ENCODE measurements at places on chromosomes 3 and 15.

GRCh38 chr3:122697952-122698620 is 17.4 kb downstream of the PARP14 start:
- DNase-seq = no peak

DNA sequence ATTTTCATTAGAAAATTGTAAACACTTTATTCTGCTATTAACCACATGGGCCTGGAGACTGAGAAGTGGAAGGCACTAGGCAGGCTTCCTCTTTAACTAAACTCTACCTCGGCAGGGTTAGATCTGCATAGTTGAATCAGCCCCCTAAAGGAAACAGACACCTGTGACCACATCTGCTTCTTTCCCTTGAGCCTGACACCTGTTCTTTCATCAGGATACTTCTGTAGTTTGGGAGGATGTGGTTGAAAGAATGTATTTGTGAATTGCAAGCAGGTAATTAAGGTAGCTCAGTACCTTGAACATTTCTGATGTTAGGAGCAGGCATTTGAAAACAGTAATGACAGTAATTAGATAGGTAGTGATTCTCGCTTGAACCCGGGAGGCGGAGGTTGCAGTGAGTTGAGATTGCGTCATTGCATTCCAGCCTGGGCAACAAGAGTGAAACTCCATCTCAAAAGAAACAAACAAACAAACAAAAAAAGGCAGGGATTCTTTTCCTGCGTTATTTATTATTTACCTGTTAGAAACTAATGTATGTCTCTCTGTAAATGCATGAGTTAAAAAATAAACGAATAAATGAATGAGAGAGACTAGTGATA is 468.5 kb downstream of the NLGN1 start:
- no peak for DNase-seq

DNA sequence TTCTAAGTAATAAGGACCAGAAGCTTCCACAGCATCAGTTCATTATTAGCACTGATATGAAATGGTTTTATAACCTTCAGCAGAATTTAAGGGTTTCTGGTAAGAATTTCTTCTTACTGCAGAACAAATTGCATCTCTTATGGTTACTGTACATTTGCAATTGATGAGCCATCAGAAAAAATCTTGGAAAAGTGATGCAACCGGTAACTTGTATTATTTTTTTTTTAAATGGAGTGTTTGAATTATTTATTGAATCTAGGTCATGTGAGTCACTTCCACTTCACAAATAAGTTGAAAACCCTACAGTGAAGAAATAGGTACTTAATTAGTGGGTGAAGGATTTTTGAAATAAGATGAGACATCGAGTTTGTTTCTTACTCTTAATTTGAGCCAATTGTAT is 786.0 kb downstream of the TUSC7 start:
- no peak for DNase-seq

GRCh38 chr3:176950743-176951142 is 246.5 kb downstream of the TBL1XR1 start:
- no peak for DNase-seq

DNA sequence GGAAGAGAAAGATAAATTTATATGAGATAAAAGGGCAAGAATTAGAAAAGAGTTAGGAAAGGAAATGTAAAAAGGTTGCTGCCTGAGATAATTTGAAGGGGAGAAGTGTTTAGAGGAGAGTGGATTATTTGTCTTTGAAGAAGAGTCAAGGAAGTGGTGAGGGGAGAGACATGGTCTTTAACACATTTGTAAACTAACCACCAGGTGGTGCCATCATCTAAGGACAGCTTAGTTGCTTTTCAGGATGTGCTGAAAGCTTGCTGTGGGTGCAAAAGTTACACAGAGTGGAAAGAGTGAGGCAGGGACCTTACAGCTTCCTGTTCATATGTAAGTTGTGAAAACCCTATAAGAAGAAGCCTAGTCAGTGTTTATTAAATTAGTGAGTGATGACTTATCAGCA is 114.1 kb upstream of the DNAJC19 start:
- DNase-seq = no peak

DNA sequence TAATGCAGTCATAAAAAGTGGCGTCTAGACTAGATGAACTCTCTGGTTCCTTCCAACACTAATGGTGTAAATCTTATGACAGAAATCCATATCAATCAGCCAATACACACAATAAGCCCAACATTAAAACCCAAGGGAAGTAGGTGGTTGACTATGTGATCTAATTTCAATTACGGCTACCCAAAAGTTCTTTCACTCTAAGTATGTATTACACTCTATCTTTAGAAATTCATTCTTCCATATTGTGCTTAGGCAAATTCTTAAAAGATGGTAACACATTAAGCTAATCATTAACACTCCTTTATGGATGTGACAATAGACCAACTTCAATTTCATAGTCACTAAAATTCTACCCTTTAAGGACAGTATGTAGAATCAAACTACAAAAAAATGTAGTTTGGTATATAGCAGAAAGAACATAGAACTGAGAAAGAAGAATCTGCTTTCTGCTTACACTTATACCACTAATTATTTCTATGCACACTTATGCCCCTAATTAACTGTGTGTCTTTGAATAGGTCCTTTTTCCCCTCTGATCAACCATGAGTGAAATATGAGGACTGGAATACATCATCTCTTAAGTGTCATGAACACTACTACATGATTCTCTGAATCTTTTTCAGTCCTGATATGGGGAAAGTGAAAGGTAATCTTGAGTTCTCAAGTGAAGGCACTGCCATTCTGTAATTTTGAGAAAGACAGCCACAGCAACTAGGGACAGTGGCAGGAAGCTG is 557.6 kb downstream of the IGSF11 start:
- no peak for DNase-seq

DNA sequence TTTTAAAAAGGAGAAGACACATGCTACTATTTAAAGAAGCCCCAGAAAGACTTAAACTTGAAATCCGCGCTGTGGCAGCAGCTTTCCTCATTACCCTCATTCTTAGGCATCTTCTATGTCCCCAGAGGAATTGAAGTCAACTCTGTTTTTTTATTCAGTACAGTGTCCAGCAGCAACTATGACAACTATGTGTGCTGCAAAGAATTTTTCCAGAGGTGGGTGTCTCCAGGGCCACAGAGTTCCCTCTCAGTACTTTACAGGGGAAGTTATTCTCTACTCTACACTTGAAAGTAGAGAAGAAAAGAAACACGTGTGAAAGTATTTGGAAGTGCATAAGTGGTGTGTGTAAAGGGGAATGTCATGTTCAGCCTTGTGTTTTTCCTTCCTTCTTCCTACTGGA is 32.0 kb downstream of the GATM start:
- no peak for DNase-seq

- DNase-seq = no peak
These were observed 233.0 kb upstream of the SATB1 start for GRCh38 chr3:18657858-18658820.

GRCh38 chr3:47318916-47319315 is 36.2 kb downstream of the KLHL18 start:
- no peak for DNase-seq

GRCh38 chr15:83762367-83762766 is 108.4 kb downstream of the ADAMTSL3 start:
- DNase-seq = no peak

DNA sequence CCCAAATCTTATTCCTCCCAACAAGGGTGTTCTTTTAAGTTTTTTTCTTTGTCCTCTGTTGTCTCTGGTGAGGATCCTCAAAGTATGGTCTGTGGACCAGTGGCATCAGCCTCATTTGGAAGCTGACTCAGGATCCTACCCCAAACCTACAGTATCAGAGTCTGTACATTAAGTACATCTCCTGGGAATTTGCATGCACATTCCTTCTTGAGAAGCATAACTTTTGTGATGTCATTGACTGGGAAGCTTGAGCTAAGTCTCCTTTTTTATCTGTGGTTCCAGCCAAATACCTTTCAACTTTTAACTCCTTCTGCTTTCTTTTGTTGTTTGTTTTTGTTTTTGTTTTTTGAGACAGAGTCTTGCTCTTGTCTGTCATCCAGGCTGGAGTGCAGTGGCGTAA is 40.5 kb downstream of the ARMC8 start:
- DNase-seq = no peak

DNA sequence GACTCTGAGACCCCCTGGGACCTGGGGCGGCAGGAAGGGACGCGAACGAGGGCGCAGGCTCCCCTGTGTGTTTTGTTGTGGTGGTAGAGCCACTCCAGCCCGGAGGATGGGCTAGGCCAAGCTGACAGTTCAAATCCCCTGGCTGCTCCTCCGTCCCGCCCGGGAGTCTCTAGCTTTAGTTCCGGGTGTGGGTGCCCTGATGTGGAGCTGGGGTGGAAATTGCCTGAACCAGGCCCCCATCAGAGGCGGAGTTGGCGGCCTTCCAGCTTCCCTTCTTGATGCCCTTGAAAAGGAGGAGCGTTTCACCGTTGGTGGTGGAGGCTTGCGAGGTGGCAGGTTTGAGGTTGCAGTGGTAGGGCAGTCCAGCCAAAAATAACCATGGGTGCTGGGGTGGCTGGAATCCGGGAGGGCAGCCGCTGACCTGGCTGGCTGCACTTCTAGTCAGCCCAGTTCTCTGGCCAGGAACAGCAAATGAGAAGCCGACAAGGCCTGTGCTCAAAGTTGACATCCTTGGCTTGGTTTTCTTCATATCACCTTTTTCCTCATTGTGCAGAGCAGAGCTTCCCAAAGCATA is 817 bp downstream of the CLK3 start:
- DNase-seq = no peak

DNA sequence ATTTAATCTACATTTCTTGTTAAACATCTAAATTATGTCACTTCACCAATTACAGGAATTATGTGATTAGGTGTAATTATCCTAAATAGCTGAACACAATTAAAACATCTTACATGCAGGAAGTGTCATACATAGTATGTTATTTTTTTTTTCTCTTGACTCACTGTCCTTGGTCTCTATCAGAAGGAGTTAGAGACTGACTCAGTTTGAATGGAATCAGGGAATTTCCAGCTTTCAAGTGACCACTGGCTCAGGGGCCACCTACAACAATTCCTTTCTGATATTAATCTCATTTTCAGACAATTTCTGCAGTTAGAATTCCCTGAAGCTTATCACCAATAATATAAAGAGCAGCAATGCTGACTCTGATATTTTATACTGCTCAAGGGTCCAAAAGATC is 400.7 kb downstream of the ROBO1 start:
- DNase-seq = no peak

- no peak for DNase-seq
These were observed 16.7 kb downstream of the FAM174B start for GRCh38 chr15:92638709-92639365.

GRCh38 chr15:100731267-100732152 is 129.1 kb downstream of the ASB7 start:
- no peak for DNase-seq

GRCh38 chr3:112123548-112123947 is 9.5 kb downstream of the GCSAM start:
- no peak for DNase-seq

- no peak for DNase-seq
These were observed 98.1 kb downstream of the LRIG1 start for GRCh38 chr3:66402596-66403290.

Data from NCI-H1092 (cell line).